ENCODE measurements at places on chromosomes 2 and 18.

DNA sequence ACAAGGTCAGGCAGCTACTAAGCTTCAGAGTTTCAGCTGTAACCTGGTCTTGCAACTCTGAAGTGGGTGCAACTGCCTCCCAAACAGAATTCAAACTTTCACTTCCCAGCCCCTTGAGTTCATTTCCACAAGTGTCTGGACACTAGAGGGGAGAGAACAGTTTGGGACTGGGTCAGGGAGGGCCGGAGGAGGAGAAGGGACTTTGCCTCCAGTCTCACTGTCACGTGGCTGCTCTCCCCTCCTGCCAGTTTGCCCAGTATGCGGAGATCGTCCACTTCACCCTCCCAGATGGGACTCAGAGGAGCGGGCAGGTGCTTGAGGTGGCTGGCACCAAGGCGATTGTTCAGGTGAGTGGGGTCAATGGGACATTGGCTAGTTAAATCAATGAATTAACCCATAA is 20.6 kb upstream of the ANKRD53 start:
- no peak for DNase-seq

- no peak for DNase-seq
Measured at GRCh38 chr2:45178359-45178758, 169.1 kb upstream of the SIX2 start.

- no peak for DNase-seq
Measured at GRCh38 chr2:160411167-160411566, 82.4 kb downstream of the RBMS1 start.

DNA sequence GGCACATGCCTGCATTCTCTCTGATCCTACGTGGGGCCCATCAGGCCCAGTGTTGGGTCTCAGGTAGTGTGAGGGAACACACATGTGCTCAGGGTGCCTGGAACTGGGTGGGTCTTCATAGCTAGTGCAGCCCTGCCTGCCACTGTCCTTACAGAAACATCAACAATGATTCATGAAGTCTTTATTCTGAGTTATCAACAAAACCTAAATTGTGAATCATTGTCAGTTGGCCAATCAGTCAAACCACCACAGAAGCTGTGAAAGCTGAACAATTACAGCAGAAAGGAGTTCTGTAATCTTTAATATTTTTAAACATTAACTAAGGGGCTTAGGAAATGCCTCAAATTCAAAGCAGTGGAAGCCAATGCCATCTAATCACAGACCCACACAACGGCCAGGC is 82.8 kb upstream of the ZNF521 start:
- no peak for DNase-seq

DNA sequence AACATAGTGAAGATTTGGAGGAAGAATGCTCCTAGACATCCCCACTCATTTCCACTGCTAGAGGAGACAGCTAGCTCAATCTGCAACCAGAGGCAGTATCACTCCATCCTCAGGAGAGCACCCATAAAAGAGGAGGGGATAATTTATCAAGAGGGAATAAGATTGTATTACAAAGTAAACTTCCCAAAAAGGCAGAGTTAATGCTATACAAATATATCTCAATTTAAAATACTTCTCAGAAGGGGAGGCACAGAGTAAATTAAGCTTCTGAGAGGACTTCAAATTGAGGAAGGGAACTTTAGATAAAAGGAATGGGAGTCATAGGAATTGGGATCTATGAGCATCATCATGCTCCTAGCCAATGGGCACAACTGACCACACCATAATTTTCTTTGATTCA is 29.1 kb downstream of the EXOC6B start:
- DNase-seq, result no peak

DNA sequence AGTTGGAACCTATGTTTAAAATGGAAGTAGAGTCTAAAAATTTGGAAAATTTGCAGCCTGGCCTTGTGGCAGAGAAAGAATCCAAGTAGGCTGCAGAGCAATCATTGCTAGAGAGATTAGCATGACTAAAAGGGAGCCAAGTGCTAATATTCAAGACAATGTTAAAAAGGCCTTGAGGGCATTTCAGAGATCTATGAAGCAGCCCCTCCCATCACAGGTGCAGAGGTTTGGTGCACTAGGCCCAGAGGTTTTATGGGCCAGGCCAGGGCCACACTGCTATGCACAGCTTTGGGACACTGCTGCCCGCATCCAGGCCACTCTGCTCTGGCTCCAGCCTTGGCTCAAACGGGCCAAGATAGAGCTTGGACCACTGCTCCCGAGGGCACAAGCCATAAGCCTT is 6.7 kb upstream of the IL1A start:
- DNase-seq, result peak; percentile 83
